ENCODE measurements at places on chromosomes 2 and 18.

GRCh38 chr2:121862286-121862685 lies 106.8 kb downstream of the TSN start:
- DNase-seq = no peak

GRCh38 chr2:29207352-29208148 lies 92.3 kb downstream of the CLIP4 start:
- no peak for DNase-seq

GRCh38 chr18:11760498-11761167 lies 71.6 kb downstream of the GNAL start:
- no peak for DNase-seq

- peak; percentile 20 for DNase-seq
Observed at GRCh38 chr2:168434146-168434545, 21.9 kb upstream of the CERS6 start.

DNA sequence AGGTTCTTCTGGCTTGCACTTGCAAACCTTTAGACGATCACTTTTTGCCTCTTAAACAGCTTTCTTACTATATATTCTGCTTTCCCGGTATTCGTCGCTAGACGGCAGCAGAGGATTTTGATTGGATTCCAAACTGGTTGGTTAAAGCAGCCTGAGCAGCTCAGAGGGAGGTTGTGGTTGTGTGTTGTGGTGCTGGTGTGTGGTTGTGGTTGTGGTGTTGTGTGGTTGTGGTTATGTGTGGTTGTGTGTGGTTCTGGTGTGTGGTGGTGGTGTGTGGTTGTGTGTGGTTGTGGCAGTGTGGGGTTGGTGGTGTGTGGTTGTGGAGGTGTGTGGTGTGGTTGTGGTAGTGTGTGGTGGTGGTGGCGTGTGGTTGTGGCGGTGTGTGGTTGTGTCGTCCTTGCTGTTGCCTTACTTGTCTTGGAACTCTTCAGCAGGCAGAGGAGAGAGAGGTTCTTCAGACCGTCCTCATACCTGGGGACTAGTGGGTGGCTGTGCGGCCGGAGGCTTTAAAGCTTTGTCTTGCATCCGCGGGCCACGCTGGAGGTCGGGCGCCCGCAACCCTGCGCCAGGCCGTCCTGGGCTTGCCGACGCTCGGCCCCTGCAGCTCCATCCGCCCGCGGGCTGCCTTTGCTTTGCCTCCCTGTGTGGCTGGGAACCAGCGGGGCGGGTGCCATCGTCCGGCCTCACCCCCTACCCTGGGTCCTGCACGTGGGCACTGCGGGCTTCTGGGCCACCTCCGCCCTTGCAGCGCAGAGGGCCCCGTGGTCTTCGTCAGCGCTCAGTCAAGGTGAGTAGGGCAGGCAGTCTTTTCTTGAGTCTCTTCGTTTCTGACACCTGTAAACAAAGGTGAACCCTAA lies 190.8 kb downstream of the ARHGAP28 start:
- DNase-seq = peak; percentile 3

DNA sequence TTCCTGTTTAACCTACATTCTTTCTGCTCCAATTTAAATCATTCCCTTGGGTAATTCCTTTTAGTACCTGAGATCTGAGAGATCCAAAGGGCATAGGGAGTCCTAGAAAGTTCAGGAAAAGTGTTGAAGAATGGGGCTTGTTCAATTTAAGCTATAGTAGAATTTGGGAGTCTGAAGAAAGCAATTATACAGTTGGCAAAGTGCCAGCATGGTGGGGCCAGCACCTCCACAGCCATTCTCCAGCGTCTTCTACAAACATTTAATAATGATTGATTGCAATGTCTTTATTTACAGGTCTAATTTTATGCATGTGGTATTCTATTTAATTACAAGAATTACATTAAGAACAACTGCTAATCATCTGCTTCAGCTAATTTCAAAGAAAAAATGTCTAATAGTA lies 957.7 kb upstream of the GYPC start:
- no peak for DNase-seq

- no peak for DNase-seq
Observed at GRCh38 chr2:62147610-62148301, 48.2 kb upstream of the B3GNT2 start.
